Choroid plexus epithelial cell (primary cell): ENCODE measurements at places on chromosomes 5 and 9.

- DNase-seq, result no peak
These were observed 9.4 kb upstream of the PLEKHG4B start for GRCh38 chr5:82570-82969.

- no peak for DNase-seq
These were observed 150.0 kb downstream of the TLE1 start for GRCh38 chr9:81539317-81539716.

DNA sequence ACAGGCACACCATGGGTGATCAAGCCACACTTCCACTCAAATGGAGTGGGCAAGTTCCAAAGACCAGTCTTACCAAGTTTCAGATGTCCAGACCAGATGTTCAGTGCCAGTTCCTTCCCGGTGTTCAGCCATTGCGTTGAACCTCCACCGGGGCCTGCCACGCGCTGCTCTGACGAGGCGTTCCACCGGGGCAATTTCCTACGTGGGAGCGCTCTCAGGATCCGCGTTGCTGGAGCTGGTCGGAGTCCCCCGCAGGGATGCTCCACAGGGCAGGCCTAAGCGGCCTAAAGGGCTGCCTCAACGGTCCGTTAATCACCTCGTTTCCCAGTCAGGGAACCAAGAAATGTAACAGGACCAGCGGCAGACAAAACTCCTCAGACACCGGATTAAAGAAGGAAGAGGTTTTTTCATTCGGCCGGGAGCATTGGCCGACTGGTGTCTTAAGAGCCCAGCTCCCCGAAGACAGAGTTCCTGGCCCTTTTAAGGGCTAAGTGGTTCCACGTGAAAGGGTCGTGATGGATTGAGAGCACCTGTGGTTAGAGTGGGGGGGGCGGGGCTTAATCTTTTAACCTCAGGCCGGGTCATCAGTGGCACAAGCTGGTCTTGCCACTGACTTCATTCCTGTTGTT is 35.7 kb upstream of the PPP1R26 start:
- no peak for DNase-seq

DNA sequence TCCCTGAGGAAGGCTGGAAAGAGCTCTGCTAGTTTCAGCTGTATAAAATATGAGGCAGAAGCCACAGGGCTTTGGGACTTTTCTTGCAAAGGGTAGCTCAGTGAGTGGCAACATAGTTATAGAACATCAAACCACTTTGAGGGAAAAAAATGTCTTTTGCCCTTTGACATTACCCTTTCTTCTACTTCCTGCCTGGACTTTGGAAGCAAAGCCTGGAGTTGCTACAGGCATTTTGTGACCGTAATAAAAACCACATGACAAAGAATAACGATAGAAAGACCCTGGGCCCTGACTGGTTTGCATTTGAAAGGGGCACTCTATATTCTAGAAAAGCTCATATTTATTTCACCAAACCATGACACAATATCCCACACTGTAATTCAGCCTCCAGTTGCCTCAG is 440.9 kb downstream of the DIRAS2 start:
- DNase-seq, result no peak

GRCh38 chr5:311963-312362 is 9.6 kb upstream of the AHRR start:
- no peak for DNase-seq

- DNase-seq, result peak; percentile 51
These were observed 29.3 kb downstream of the TUT7 start for GRCh38 chr9:86324901-86325300.

DNA sequence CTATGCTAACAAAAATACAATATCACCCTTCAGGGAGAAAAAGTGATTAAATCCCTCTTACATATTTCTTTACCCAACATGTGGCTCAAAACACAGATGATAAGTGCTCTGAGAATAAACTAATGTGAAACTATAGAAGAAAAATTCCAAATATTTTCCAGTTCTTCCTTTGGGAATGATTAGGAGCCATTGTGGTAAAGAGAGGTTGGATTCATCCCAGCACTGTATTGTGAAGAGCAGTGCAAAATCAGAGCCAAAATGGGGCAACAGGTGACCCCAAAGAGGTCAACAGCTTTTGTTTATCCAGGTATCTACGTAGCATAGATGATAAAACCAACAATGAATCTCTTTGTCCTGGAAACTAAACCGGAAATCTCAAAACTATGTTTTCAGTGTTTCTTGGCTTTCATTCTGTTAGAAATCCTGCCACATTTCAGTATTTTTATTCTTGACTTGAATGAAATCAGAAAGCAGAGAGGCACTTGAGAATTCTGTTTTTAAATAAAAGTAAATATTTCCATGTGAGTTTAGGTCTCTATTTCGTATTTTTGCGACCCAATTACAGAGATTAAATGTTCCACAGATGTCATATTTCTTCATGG is 120.4 kb upstream of the FST start:
- no peak for DNase-seq

DNA sequence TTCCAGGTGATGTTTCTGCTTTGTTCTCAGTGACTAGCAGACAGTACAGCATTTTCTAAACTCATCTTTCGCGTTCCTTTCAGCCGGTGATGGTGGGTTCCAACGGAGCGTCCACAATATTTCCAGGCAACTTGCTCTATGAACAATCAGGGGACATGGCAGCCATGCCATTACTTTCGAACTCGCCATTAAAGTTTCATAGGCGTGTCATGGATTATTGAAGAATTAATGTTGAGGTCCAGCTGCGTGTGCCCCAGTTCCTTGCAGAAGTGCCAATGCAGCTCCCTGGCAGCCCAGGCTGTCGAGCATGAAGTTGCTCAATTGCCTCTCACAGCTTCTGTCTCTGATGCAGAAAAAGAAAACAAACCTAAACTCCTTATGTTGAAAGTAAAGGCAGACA is 262.2 kb downstream of the IRX2 start:
- DNase-seq, result no peak

DNA sequence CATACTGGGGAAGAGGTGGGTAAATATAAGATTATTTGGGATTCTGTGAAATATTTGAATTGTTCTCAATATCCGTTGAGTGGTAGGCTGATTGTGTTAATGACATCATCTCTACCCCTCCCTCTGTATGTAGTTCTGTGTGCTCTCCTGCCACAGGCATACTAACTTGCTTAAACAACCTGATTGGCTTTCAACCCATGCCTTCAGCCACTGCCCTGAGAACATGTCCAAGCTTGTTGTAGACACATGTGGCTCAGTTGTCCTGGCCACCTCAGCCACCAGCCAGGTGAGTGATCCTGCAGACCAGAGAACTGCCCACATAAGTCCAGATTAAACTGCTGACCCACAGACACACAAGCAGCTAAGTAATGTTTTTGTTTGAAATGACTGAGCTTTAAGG is 31.1 kb downstream of the ANKS6 start:
- DNase-seq, result no peak
